Activated T-cell treated with anti-CD3 and anti-CD28 coated beads for 1 hour (primary cell): ENCODE measurements at places on chromosomes 12 and 14.

DNA sequence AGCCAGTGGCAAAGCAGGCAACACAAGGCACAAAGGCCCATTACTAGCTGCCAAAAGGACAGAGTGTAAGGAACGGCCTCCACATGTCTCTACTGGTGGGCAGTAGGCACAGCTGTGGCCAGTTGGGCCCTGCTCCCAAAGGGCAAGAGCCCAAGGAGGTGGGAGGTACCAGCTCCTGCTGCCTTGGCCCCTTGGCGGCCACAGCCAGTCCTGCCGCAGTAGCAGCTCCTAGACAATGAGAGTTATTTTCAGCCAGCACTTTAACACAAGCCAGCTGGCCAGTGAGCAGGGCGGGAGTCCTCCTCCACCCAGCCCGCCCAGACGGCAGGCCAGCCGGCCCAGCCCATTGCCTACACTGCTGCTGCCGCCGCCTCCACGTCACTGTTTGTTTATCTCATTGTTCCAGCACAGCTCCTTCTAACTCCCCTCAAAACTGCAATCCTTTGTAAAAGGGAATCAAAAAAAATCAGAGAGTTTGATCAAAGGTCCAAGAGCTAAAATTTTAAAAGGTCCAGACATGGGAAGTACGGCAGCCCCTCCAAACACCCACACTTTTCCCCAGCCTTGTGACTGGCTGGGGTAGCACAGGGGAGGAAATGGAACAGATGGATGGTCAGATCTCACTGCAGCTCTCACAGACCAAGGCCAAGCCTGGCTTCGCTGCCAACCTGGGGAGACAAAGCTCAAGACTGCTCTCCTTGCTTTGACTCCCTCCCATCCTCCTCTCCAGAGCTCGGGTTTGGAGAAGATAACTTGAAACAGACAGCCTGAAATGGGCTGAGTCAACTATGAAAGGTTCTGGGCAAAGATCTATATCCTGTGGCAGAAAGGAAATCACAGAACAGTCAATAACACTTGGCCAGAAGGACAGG, 33.5 kb downstream of the FMNL3 start:
- DNase-seq, result no peak

DNA sequence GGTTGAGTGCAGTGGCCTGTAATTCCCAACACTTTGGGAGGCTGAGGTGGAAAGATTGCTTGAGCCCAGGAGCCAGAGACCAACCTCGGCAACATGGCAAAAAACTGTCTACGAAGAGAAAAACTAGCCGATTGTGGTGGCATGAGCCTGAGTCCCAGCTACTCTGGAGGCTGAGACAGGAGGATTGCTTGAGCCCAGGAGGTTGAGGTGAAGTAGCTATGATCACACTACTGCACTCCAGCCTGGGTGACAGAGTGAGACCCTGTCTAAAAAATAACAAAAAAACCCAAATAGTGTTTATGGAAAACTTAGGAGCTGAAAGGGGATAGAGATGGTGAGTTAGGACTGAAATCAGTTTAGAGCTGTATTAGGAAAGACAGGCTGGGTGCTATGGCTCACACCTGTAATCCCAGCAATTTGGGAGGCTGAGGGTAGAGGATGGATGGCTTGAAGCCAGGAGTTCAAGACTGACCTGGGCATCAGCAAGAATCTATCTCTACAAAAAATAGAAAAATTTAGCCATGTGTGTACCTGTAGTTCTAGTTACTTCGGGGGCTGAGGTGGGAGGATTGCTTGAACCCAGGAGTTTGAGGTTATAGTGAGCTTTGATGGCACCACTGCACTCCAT, 9.7 kb downstream of the PNN start:
- no peak for DNase-seq

DNA sequence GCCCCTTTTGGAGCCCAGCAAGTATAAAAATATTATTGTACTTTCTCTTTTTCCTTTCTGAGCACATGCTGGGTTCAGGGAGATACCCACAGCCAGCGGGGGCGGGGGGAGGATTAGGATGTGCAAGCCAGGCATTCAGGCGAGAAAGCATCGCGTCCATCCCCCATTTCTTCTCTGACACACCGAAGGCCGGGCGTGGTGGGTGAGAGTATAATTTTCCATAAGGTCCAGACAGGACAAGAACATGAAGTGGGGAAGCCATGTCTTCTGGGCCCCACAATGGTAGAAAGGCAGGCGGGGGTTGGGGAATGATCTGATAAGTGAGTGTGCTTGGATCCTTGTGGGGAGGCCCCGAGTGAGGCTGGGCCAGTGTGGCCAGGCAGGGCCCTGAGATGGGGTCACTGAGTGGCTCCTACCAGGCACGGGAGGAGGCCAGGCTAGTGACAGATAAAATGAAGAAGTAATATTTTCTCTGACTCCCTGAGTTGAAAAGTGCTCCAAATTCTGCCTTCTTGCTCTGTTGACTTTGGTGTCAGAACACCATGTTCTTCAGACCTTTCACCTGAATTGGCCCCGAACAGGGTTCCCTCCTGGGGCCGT, 10.7 kb upstream of the LRTM2 start:
- DNase-seq, result no peak

GRCh38 chr14:65709576-65709975, 297.0 kb downstream of the FUT8 start:
- DNase-seq, result no peak

GRCh38 chr14:36857842-36858445, 196.3 kb downstream of the PAX9 start:
- DNase-seq, result no peak

DNA sequence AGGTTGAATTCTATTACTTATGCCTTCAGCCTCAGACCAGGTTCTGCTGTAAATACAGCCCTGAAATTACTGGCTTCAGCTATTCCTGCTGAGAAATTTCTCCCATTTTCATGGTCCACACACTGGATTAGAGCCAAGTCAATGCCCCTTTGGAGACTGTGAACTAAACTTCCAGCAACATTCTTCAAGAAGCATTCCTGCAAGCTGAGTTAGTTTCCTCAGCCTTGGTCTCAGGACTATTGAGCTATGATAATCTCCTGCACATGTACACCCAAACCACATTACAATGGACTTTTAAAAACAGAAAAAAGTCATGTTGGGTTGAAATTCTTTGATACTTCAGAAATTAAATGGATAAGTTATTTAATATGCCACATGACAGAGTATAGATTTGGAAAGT, 58.0 kb upstream of the AVPR1A start:
- DNase-seq, result no peak

DNA sequence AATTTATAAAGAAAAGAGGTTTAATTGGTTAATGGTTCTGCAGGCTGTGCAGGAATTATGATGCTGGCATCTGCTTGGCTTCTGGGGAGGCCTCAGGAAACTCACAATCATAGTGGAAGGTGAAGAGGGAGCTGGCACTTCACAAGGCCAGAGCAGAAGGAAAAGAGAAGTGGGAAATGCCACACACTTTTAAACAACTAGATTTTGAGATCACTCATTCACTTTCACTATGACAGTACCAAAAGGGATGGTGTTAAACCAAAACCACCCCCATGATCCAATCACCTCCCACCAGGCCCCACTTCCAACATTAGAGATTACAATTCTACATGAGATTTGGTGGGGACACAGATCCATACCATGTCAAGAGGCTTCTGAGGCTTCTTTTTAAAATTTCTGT, 62.6 kb downstream of the SLC38A4 start:
- DNase-seq, result no peak
